ENCODE measurements at places on chromosomes 11 and 22.

DNA sequence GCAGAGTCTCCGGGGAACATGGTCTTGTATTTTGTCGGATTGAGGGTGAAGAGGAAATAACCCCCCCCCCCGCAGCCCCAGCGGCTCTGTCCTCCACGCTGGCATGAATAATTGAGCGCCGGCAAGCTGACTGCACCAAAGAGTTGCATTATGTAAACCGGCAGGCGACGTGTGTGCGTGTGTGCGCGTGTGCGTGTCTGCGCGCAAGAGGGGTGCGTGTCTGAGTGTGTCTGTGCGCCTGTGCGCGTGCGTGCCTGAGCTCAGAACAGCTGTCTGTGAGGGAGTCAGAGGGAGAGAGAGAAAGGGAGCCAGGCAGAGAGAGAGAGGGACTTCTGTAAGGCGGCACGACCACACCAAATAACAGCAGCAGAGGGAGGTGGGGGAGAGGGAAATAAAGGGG is 94.4 kb downstream of the SCN3B start:
- DNase-seq: peak; percentile 83

DNA sequence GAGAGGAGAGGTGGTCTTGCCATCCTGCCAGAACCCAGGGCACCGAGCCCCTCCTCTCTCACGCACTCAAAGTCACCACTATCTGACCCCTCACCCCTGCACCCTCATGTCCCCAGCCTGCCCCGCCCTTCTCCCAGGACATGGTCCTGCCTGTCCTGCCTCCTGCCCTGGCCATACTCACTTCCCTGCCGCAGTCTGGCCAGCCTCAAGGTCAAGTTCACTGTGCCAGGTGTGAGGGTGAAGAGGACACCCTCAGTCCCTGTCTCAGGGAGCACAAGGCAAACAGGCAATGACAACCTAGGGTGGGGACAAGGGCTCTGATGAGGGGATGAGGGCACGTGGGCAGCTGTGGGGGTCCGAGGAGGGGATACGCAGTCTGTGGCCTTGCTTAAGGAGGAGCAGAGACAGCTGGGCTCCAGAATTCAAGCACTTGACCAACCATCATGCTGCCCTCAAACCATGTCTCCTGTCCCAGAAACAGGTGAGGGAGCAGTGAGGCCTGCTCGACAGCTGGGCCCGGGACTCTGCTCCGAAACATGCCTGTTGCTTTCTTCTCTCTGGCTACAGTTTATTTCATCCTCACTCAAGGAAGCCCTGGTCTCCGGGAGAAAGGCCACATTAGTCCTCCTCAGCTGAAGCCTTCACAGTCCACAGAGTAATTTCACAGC is 36.6 kb downstream of the PDGFB start:
- DNase-seq: no peak

- peak; percentile 56 for DNase-seq
Measured at GRCh38 chr11:94910270-94910669, 63.1 kb downstream of the CWC15 start.

- DNase-seq: peak; percentile 54
Measured at GRCh38 chr11:90722552-90723190, 499.8 kb upstream of the CHORDC1 start.

GRCh38 chr11:120688163-120688562 is 176.6 kb downstream of the GRIK4 start:
- DNase-seq: no peak

DNA sequence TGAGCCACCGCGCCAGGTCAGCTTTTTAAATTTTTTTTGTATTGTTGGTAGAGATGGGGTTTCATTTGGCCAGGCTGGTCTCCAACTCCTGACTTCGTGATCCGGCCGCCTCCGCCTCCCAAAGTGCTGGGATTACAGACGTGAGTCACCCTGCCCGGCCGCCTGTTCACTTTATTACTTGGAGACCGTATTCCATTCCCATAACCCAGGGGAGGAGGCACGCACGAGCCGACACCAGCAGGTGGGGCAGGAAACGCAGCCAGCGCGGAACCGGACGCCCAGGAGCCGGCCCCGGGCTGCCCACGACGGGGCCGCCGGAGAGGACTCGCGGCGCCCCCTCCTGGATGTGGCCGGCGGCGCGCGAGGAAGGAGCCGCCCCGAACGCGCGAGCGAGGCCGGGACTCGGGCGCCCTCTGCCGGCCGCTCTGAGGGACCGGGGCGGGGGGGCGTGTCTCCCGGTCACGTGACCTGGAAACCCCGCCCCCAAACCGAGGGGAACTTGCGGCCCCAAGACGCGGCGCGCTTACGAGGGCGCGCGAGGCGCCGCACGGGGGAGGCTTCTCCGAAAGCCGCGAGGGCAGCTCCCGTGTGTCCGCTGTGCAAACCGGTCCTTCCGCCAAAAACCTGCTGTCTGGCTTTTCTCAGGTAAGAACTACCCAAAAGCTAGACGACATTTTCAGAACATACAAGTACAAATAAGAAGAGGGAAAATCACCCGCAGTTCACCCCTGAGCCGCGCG is 11.6 kb upstream of the RNH1 start:
- peak; percentile 89 for DNase-seq

DNA sequence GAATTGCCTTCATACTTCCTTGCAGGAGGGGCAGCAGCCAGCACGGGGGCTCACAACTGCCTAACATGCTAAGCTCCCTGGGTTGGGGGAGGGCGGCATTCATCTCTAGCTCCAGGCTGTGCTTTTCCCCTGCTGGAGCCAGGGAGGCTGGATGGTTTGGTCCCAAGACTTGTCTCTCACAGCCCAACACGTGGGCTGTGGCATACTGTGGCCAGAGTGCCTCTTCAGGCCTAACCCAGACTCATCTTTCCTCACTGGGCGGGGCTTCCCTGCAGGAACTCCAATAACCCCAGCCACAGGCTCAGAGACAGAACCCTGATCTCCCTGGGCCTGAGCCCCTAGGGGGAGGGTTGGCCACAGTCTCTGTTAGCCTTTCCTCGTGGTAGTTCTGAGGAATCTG is 121.9 kb upstream of the PLET1 start:
- no peak for DNase-seq

DNA sequence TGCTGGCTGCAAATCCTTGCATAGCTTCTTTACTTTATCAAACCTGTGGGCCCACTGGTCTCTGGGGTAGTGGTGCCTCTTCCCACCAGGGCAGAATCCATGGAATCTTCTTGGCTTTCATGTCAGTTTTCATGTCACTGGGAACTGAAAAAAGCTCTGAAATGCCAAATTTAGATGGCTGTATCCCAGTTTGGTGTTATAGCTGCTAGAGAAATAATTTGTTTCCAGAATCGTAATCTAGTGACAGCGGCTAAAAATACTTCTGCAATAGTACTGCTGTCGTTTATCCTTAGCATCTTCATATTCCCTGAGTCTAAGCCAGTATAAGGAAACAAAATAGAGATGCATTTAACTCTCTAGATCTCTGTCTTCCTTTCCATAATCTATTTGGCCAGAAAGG is 983.4 kb upstream of the FAT3 start:
- DNase-seq: no peak

DNA sequence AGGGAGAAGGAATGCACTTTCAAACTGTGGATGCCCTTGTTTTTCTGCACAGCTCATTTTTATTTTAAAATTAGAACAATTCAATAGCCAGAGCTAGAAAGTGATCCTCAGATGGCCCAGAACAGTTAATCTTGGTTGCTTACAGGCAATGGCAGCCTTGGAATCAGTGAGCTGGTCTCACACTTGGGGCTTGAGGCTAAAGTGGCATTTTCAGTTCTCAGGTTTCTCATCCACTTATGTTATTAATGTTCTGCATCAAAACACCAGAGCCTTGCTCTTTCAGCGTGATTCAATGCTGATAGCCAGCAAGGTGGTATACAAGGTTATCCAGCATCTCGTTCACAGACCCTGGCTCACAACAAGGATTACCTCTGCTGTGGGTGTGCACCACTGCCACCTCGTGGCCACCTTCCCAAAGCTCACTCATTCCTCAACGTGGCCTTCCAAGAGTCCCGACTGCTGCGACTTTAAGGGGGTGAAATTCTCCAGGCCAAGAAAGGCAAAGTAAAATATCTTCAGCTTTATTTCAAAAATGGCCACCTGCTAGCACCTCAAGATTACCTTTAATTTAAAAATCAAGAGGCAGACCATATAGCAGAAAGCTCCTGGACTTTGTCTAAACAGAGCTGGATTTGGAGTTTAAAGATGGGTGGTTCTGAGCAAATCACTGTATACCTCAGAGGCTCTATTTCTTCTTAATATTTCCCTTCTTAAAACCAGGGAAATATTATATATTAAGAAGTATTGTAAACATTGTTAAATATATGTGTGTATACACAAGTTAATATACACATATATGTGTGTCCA is 34.2 kb upstream of the FSHB start:
- DNase-seq: peak; percentile 20

- DNase-seq: no peak
Measured at GRCh38 chr11:125063429-125064043, 431 bp downstream of the SLC37A2 start.

DNA sequence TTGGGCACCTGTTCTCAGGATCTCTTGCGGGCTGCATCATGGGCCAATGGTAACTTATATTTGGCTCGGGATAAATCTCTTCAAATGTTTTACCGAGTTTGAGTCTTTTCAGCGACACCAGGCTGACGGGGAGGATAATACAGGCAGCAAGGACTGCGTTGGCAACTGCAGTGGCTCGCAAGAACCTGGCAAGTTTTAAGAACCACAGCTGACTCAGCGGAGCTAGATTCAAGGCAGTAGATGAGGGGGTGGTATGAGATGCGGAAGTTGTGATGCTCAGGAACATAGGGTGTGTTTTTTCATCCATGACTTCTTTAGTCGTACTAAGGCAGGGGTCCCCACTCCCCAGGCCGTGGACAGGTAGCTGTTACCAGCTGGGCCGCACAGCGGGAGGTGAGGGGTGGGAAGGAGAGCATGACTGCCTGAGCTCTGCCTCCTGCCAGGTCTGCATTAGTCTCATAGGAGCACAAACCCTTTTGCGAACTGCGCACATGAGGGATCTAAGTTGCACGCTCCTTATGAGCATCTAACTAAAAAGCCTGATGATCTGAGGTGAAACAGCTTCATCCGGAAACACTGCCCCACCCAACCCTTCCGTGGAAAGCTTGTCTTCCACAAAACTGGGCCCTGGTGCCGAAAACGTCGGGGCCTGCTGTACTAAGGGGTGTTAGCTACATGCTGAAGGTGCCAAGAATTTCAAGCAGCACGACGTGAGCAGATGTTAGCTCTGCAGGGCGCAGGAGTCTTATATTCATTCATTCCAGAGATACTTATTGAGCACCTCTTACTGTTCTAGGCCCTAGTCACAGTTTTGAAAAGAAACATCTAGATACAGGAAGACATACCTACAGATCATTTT is 6.4 kb upstream of the JAM3 start:
- DNase-seq: peak; percentile 44

All from fibroblast of lung (primary cell).